ENCODE measurements at places on chromosomes 16 and 17. TPM values are rescaled to one million over a fixed set of nuclear protein-coding genes. Genes with fewer than 3 reads are reported as not detected.

GRCh38 chr17:58388302-58389190 lies 28.8 kb downstream of the RNF43 start:
- DNase-seq: no peak

- DNase-seq: no peak
These were observed 64.8 kb upstream of the KSR1 start for GRCh38 chr17:27391427-27391826.

DNA sequence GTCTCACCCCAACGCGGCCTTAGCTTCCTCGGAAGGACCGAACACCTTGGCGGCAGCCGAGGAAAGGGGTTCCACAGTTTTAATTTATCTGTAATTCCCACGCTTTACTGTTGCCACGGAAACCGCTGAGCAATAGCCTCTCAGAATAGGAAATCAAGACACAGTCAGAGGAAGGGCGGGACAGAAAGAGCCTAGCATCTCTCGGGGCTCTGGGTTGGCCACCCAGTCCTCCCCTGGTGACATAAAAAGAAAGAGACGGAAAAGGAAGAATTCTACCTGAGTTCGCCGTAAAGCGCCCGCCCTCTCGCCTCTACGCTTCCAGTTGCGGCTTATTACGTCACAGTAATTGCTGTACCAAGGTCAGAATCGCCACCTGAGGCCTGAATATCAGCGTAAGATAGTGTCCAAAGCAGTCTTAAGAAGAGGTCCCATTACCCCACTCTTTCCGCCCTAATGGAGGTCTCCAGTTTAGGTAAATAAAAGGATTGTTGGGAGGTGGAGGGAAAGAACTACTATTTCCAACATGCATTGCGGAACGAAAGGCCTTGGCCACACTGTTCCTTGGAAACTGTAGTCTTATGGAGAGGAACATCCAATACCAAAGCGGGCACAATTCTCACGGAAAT lies 761 bp upstream of the NBR1 start:
- DNase-seq: peak; percentile 89

NOD2 gene
- total RNA-seq: 0.30 TPM

CIBAR2 gene
- not detected for total RNA-seq

DNA sequence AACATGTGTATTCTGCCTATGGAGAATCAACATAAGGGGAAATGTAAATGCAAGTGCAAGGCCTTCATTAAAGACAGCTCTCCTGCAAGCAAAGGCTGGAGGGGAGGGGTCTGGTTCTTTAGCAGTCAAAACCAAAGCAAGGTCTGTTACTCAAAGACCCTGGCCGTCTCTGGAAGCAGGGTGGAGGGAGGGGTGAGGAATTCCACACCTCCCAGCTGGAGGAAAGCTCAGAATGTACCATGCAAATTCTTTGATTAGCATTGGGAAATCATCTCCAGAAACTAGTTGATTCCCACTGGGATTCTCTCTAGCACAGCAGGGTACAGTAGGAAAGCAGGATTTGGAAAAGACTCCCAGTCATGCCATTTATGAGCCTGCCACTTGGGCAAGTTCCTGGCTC lies 77.3 kb upstream of the ASIC2 start:
- DNase-seq: no peak

- no peak for DNase-seq
These were observed 1.2 kb upstream of the SRCIN1 start for GRCh38 chr17:38606646-38607611.

PLCG2 gene
- total RNA-seq: 1.8 TPM

MT1M gene
- 0.74 TPM for total RNA-seq

- DNase-seq: peak; percentile 87
These were observed at the start of gene ATP6V0A1 for GRCh38 chr17:42458497-42459255. ATP6V0A1 (plus strand) TSS chr17:42458878; CDS start chr17:42460895, 2,017 bp downstream.

DNA sequence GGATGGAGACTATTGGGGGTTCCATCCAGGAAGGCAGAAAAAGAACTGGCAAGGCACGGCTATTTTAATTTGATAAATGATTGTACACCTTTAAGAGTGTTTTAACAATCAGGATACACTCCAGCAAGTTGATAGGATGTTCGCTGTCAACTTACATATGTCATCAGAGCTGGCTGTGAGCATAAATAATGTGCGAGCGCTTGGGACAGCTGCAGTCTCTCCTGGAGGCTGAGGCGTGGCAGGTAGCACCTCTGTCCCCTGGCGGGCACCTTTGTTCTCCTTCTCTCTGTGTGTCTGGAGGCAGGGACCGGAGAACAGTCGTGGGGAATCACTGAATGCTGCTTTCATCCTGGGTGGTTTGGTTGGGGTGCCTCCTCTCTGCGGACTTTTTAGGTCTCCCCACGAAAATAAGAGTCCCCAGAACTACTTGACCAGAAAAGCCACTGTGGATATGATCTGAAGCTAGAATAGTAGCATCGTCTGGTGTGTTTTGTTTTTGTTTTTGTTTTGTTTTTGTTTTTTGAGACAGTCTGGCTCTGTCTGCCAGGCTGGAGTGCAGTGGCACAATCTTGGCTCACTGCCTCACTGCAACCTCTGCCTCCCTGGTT lies 9.4 kb downstream of the BAHCC1 start:
- no peak for DNase-seq

- no peak for DNase-seq
These were observed 12.2 kb downstream of the C1QTNF1 start for GRCh38 chr17:79036181-79036580.

DNA sequence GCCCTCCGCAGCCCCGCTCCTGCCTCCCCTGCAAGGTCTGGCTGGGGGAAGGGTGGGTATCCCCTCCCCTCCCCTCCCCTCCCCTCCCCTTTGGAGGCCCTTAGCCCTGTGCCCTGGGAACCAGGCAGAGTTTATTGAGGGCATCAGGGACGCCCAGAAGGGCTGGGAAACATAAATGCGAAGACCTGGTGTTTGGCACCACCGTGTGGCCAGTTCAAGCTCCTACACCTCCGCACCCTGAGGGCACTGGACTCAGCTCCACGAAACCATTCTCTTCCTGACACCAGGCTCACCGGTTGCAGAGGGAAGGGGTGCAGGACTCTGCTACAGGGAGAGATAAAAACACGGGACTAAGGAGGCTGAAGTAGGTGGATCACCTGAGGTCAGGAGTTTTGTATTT lies 1.0 kb upstream of the AIPL1 start:
- DNase-seq: peak; percentile 80

DNA sequence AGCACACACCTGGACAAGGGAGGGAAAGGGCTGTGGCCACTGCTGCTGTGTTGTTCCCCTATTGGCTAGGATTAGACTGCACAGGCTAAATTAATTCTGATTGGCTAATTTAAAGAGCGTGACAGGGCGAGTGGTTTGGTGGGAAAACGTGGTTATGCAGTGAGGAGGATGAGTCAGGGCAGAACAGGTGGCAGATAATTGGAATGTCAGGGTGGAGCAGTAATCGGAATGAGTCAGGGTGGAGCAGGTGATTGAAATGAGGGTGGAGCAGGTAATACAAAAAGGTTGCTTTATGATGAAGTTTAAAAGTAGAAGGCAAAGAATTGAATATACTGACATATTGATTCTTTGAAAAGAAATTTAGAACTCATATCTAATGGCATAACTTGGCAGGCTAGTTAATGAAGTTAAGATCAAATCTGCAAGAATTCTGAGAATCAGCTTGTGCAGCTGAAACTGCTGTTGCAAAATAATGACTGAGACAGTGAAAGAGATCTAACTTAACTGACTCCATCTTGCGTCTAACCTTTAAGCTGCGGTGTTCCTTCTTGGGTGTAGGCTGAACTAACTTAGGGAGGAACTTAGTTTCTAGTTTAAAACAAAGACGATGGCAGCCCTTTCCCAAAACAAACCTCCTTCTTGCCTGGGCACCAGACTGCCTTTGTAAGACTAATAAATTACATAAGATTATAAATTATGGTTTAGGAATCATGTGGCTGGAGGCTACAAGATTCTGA lies 174.3 kb downstream of the UTP18 start:
- DNase-seq: no peak

CTRL gene
- 0.74 TPM for total RNA-seq

DNA sequence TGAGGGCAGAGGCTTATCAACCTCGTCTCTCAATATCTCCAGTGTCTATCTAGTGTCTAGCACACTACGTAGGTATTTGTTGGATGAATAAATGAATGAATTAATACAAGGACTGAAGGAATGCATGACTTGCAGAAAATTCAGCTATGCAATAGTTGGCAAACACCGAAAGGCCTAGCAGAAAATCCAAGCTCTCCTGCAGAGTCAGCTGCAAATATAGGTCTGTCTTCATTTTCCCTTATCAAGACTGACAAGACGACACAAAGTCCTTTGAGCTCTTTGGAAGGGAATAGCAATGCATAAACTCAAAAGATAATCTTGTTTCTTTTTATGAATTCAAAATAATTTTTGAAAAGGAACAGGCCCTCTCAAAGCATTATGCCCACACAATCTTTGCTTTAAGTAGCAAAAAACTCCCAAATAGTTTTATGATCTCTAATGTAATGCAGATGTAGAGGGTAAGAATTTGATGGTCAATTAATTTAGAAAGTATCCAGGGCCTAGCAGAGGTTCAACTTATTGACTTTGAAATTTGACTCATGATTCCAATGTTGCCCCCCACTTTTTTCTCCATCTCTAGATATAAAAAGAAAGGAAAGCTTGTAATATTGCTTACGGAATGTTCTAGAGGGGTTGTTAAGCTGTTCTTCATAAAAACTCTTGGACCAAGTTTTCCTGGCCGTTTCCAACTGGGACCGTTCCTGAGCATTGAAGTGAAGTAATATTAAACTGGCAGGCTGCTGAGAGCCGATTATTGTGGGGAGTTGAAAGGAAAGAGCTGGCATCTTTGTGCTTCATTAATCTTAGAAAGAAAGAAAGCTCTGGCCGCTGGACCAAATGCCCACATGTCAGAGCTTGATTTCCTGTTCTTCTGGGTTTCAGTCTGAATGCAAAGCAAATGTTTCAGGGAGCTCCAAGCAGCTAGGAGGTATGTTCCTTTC lies 227.3 kb downstream of the HS3ST3A1 start:
- no peak for DNase-seq

GINS2 gene
- total RNA-seq: 38.1 TPM

CETP gene
- not detected for total RNA-seq

SEPTIN1 gene
- not detected for total RNA-seq

NLRP1 gene
- 38.9 TPM for total RNA-seq

EPX gene
- not detected for total RNA-seq

SLFN12 gene
- 24.3 TPM for total RNA-seq

DNA sequence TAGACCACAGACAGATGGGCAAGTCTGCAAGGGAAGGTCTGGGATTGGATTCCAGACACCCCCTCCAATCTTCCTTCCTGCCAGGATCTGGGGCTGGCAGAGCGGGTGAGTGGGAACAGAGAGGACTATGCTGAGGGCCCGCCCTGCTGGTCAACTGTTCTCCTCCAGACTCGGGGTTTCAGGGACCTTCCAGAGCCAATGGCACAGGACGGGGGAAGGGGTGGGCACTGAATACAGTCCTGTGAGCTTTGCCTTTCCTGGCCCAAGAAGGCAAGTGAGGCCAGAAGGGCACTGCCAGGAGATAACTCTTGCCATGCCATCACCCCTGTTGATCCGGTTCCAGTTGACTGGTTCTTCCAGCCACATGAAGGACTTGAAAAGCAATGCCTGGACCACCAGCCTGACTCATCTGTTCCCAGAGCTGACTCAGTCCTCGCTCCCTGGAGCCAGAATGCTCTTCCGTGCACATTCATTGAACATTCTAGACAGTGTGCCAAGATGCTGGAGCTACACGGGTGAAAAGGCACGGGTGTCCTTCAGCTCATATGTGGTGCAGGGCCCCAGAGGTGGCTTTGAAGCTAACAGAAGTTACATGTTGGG lies 533 bp upstream of the MEFV start:
- peak; percentile 82 for DNase-seq

GRCh38 chr16:642189-643049 lies 791 bp downstream of the MCRIP2 start:
- peak; percentile 37 for DNase-seq

DNA sequence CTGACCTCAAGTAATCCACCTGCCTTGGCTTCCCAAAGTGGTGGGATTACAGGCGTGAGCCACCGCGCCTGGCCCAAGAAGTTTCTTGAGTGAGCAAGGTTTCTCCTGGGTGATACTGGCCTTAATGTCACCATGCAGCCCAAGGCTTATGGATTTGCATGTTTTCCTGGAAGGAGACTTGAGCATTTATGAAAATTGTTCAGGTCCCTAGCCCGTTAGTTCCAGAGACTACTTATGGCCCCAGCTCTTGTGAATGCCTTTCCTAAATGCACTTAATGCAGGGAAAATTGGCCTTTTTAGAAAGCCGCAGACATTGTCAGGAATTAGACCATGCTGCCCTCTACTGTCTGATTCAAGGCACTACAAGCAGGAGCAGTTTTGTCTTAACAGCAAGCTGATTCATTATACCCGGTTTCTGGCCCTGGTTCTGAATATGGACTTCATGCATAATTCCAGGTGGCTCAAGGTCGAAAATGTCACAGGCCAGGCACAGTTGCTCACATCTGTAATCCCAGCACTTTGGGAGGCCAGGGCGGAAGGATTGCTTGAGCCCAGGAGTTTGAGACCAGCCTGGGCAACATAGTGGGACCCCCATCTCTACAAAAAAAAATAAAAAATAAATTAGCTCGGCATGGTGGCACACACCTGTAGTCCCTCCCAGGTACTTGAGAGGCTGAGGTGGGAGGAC lies 91.3 kb downstream of the SNX29 start:
- DNase-seq: peak; percentile 58

DNA sequence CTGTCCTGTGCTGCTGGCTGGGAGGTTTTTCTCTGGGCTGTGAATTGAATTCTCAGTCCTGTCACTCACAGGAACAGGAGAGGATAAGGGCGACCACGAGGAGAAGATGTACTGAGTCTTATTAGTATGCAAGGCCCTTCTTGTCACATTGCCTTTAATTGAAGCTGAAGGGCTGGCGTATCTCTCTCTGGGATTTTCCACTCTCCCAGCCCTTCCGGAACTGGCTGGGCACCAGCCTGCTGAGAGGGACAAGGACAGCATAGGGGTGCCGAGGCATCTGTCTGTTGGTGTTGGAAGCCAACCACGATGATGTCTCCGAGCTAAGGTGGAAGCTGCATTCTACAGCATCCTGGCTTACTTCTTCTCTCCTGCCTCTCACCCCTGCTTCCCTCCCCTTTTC lies 33.2 kb downstream of the GPRC5B start:
- DNase-seq: no peak

- no peak for DNase-seq
These were observed 25.8 kb downstream of the ITPRIPL2 start for GRCh38 chr16:19139436-19140091.

JUP gene
- 36.3 TPM for total RNA-seq

- no peak for DNase-seq
These were observed 27.6 kb downstream of the MAP3K3 start for GRCh38 chr17:63649813-63650212.

RFFL gene
- 16.8 TPM for total RNA-seq

DNA sequence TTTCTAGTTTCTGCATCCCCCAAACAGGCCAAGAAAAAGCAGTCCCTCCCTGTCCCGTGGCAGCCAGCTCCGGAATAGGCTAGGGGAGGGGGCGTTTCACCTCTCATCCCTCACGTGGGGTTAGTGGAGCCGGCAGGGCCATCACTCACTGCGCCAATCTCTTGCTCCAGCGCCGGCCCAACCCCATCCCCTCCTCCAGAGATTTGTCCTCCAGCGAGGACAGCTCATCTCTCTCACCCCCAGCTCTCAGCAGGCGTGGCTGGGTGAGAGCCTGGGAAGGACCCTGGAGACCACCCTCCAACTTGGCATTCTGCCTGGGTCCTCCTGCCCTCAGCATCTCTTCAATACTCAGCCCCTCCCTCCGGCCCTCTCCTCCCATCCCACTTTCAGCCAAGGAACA lies 74.1 kb downstream of the TMEM132E start:
- no peak for DNase-seq

- no peak for DNase-seq
These were observed 20.3 kb downstream of the XPO6 start for GRCh38 chr16:28191364-28191960.

ATMIN gene
- 23.9 TPM for total RNA-seq

GRCh38 chr17:51355441-51356410 lies 95.4 kb downstream of the UTP18 start:
- DNase-seq: no peak

Measured in Daoy (cell line).